ENCODE measurements at places on chromosomes 12 and 14.

DNA sequence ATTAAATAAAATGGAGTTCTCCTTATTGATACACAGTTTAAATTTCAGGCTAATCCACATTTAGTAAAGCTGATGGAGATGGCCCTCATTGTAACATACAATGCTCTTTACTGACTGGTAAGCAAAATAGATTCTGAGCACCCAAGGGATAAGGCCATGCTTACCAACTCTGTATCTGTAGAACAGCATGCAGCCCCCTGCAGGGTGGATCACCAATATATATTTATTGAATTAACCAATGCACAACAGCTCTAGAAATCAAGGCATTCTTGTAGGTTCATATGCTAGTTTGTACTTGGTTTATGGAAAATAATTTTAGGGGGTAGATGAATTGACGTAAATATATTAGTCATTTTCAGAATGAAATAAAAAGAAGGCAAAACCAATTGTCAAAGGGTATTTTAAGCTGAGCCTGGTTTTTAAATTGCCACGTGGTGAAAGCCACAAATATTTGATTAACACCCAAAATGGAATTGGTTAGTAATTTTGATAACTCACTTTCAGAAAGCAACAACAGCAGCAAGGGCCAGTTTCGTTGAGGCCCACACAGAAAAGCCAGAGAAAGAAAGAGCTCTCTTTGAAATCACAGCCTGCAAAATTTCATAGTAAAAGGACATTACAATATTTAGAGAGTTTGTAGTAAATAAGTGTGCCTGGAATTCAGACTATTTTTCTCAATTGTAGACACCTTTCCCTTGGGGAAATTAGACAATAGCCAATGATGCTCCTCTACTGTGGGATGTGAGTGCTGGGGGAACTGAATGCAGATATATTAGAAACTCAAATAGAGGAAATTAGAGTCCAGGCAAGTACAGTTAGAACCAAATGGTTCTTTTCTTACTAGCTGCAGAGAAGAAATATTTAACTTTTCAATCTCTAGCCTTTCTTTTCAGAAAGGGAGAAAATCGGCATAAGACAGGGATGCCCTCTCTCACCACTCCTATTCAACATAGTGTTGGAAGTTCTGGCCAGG is 216.2 kb upstream of the ABCD2 start:
- no peak for DNase-seq

GRCh38 chr14:21940887-21941856 is 267.6 kb upstream of the OR4E1 start:
- no peak for DNase-seq

GRCh38 chr12:57498132-57498502 is 10.2 kb downstream of the MARS1 start:
- no peak for DNase-seq

DNA sequence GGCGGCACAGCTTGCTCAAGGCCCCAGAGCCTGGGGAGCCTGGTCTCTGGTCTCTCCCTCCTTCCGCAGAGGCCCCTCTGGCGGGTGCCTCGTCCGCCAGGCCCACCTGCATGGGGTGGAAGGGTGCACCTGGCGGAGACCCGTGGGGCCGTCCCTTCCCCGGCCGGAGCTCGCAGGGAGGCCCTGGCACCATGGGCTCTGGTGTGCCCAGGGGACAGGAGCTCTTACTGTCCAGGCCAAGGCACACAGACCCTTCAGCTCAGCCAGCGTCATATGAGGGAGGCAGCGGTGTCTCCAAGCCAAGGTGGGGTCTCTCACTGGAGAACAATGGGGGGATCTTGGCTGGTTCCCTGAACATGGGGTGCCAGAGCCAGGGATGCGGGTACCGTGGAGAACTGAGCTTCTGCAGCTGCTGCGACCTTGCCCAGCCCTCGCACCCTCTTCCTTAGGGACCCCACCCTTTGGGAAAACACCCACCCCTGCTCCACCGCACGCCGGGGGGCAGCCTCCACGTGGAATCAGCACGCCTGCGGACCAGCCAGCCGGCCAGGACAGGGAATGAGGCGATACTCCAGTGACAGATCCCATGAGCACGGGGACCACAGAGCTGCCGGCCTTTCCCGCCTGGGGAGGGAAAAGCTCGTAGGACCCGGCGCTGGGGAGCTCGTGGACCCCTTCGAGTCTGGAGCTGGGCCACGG is 25.7 kb upstream of the GALNT9 start:
- no peak for DNase-seq

- peak; percentile 6 for DNase-seq
Observed at GRCh38 chr12:54658306-54659264, 10.4 kb upstream of the DCD start.

DNA sequence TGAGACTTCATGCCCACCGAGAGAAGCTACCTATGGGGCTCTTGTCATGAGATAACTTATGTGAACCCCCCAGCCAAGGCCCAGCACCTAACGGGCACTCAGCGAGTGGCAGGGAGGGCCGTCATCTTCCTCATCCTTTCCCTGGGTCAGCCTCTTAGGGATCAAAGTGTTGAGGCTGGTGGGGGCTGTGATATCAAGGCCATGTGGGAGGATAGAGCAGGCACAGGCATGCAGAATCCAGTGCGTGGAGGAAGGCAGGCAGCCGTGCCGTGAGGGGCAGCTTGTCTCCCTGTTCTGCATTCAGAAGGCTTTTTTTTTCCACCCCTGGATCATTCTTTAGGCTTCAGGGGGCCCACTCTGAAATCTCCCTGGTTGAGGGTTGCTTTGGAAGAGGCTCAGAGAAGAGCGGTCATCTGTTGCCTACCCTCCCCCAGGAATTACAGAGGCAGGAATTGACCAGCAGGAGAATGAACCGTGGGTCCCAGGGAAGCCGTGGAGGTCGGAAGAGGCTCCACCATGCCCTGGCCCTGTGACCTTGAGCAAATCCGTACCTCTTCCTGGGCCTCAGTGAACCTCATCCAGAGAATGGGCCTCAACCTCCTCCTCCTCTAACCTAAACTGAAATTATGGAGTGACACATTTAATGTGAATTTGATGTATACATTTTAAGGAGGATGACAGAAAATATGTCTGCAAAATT is 62.8 kb downstream of the BEGAIN start:
- DNase-seq = no peak

DNA sequence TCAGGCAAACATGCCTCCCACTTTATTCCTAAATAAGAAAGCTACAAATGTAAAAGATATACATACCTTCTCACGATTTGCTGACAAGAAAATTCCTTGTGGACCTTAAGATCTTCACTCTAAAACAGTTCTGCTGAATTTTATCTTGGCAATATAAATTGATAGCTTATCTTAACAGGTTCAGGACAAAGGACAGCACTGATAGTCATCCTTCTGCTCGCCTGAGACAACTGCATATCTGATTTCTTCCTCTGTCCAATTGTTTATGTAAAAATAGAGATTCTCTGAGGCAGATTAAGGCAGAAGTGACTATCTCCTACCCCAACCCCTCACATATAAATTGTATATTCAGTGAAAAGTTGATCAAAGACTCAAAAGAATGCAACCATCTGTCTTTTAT is 44.9 kb downstream of the CAPZA3 start:
- DNase-seq = no peak

DNA sequence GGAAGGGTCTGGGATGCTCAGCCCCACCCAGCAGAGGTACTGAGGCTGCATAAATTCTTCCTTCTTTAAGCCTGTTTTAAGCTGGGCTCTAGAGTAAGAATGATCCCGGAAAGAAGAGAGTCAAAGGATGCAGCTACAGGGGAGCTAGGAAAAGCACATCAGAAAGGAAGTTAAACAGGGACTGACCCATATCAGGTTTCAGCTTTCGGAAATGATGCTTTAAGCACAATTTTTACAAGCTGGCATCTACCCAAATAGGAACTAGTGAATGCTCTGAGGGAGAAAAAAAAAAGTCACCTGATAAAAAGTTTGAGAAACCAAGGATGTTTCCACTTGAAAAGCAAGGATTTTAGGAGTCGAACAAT is 22.0 kb downstream of the TSPAN8 start:
- no peak for DNase-seq

GRCh38 chr12:128810182-128811127 is 13.3 kb downstream of the SLC15A4 start:
- DNase-seq = no peak

GRCh38 chr14:80577599-80577998 is 363.9 kb downstream of the CEP128 start:
- DNase-seq = no peak

- no peak for DNase-seq
Observed at GRCh38 chr12:135138-135537, 68.6 kb downstream of the IQSEC3 start.

DNA sequence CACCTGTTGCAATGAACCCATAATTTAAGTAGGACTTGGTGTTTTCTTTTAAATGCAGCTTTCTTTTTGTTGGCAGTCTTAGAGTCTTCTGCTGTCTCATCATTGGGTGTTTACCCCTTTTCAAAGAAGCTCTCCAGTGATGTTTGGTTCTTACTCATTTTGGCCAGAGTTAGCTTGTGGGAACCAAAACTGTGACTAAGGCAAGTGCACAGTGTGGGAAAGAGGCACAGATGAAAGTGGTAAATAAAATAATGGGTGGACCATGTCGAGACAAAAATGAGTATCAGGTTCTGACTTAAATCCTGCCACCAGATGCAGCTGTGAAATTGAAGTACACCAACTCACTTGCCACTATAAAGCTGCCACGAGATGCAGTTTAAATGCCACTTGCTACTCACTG is 615.4 kb upstream of the MIS18BP1 start:
- no peak for DNase-seq

- no peak for DNase-seq
Observed at GRCh38 chr14:64990296-64990695, 3.6 kb downstream of the FNTB start.

DNA sequence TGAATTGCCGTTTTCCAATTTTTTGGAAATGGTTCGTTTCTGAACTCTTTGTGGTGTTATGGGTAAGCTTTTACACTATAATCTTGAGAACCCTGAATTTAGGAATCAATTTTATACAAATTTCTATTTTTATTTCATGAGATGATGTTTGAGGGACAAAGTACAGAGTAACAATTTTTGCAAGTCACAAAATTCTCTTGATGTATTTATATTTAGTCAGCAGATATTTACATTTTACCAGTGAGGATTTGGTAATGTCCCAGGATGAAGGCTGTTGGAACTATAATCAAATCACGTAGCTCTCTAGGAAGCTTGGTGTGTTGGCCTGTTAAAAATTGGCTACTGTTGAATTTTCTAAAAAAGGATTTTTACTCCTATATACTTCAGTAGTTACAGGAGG is 24.2 kb downstream of the GPATCH2L start:
- no peak for DNase-seq

DNA sequence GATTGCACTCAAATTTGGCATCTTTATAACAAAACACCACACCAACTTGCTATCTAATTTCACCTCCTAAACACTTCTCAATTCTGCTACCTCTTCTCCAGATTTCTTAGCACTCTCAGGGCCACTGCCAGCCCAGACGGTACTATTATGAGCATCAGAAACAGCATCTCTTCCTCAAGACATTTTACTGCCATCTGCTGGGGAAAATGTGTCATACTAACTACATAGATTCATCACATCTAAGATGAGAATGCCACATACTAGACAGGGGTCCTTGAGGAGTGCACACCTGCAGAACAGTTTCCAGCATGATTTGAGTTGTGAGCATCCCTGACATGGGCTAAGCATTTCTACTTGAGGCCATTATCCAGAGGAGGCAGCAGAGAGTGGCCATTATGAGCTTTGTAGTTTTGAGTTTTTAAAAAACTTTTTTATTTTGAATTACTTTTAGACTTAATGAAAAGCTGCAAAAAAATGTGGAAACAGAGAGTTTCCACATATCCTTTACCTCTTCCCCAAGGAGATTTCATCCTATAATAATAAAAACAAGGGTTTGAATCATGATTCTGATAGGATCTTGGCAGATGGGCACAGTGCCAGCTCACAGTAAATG is 15.1 kb upstream of the GRIP1 start:
- DNase-seq = peak; percentile 59

DNA sequence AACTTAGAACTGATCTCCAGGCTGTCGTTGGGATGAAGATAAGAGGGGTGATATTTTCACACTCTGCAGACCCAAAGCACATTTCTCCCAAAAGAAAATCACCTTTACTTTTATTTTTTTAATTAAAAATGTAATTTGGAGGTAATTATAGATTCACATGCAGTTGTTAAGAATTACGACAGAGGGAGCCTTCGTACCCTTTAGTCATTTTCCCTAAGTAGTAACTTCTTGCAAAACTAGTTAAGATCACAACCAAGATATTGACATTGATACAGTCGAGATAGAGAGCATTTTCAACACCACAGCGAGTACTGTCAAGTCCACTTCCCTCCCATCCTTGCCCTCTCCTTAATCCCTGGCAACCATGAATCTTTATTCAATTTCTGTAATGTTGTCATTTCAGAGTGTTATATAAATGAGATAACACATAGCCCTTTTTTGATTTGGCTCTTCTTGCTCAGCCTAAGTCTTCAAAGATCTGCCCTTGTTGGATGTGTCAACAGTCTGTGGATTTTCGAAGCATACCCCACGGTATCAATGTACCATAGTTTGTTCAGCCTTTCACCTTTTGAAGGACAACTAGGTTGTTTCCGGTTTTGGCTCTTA is 39.6 kb downstream of the DNAH10 start:
- peak; percentile 11 for DNase-seq

DNA sequence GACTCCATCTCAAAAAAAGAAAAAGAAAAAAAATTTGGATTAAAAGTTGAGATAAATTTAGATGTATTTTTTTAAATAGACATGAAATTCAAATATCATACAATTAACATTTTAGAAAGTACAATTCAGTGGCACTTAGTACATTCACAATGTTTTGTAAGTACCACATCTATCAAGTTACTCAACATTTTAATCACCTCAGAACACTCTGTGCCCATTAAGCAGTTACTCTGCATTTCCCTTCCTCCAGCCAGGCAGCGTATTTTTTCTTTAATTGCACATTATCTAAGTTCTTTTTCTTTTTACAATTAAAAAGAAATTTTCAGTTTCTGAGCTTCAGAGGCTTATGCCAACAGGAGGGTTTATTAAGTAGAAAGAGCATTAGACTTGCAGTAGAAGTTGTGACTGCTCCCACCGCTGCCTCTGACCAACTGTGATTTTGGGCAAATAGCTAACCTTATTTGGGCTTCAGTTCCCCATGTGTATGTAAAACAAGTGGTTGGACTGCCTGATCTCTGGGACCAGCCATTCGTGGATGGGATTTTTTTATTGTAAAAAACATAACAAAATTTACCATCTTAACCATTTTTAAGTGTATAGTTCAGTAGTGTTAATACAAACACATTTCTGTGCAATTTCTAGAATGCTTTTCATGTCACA is 65.7 kb downstream of the WNK1 start:
- DNase-seq = no peak

- no peak for DNase-seq
Observed at GRCh38 chr12:90262251-90262650, 553.6 kb upstream of the ATP2B1 start.

DNA sequence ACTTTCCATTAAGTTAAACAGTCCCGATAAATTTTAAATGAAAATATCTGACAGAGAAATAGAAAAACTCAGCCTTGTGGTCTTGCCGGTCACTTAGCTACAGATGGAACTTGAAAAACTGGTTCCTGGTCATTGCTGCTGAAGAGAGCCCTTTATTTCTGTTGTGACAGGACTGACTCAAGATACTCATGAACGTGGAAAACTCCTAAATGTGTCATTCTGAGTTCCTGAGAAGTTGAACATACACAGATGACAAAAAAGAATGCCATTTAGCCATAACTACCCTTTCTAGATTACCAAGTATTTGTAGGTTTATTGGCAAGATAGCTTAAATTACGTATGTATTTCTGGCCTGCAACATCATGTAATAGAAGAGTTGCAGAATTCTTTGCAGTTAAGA is 134.2 kb downstream of the HMGA2 start:
- DNase-seq = no peak

GRCh38 chr14:66496911-66497310 is 10.7 kb downstream of the CCDC196 start:
- DNase-seq = no peak

GRCh38 chr14:98957211-98958047 is 314.6 kb downstream of the BCL11B start:
- DNase-seq = no peak

All from HS-5 (cell line).